Aorta (tissue), 5 donors: ENCODE measurements at places on chromosomes 11 and 22. TPM values are rescaled to one million over a fixed set of nuclear protein-coding genes. Genes with fewer than 3 reads are reported as not detected.
A peak's percentile ranks its signal among the peaks of the same experiment; 100 is the strongest.

- no peak for DNase-seq
Observed at GRCh38 chr11:94519478-94520084, 7.3 kb downstream of the C11orf97 start.

Gene C11orf87
- total RNA-seq: not detected

DNA sequence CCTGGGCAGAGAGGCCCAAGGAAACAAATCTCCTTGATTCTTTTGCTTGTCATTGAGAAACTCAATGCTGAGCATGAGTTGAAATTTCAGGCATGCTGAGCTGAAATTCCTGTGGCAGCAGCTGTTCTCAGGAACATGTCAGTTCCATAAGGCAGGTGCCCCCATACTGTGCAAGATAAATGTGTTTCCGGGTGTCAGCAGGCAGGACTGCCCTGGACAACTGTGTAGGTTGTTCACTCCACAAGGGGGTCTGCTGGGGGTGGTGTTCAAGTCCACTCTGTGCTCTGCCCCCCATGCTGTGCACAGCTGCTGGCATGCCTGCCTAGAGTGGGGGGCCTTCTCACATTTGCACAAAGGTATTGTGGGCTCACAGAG is 133.7 kb downstream of the CTTN start:
- peak; percentile 6 for DNase-seq

DNA sequence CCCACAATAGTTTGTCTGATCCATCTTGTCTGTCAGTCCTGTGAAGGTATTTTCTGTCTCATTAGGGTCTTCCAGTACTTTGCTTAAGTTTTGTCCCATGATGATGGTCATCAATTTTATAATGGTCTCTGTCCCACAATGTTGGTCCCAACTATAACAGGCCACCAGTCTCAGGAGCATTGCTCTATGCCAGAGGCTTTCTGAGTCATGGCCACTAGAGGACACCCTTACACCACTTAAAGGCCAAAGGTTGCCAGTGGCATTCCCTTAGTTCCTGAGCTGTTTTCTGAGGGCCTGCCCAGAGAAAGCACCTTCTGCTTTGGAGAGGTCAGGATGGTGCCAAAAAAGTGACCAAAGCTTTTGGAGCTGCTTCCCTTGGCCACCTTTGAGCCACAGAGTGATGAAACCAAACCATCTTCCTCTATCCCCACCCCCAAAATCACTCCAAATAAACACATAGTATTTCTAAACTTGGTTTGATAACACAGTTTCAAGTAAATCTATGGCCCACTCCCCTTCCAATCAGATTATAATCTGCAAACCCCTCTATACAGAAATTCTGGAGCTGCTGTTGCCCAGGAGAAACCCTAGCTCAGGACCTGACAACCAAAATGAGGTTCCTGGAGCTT is 19.3 kb downstream of the EIF3F start:
- DNase-seq: no peak

DNA sequence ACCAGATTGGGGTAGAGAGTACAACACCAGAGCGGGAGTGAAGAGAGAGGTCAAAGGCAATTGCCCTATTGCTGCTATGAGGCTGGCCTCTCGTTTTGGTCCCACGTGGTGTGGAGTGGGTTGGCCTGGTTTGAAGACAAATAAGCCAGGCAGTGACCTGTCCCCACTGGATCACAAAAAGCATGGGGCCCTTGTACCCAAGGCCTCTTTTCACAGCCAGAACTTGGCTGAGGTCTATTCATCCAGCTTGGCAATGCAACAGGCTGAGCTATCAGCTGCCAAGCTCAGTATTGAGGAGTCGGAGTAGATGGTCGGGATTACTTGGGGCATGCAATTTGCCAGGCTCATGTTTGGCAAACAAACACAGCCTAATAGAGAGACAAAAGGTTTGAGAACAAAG is 19.2 kb upstream of the GALNT18 start:
- no peak for DNase-seq

- DNase-seq: no peak
Observed at GRCh38 chr11:19816817-19817216, 104.2 kb downstream of the NAV2 start.
